ENCODE measurements at places on chromosomes 2 and 18.

- no peak for DNase-seq
Measured at GRCh38 chr2:105737980-105738657, 6.6 kb upstream of the NCK2 start.

GRCh38 chr2:21404137-21404536 is 280.4 kb downstream of the TDRD15 start:
- DNase-seq = no peak

DNA sequence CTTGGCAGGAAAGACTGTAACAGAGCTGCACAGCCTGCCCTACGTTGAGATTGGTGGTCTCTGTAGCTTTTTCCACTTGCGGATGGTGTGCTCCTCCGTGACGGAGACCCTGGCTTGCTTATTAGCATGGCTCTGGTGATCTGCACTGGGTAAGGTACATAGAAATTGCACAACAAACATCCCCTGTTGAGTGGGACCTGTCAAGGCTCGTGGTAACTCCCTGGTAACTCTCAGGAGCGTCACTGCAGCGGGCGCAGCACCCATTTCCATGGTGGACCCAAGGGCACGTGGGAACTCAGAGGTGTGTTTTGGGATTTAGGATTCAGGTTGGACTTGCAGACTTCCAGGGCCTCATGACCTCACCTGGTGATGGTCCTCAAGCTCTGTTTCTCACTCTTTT is 1.1 kb downstream of the TRAF3IP1 start:
- no peak for DNase-seq

GRCh38 chr2:238341536-238341935 is 21.2 kb downstream of the TRAF3IP1 start:
- no peak for DNase-seq

DNA sequence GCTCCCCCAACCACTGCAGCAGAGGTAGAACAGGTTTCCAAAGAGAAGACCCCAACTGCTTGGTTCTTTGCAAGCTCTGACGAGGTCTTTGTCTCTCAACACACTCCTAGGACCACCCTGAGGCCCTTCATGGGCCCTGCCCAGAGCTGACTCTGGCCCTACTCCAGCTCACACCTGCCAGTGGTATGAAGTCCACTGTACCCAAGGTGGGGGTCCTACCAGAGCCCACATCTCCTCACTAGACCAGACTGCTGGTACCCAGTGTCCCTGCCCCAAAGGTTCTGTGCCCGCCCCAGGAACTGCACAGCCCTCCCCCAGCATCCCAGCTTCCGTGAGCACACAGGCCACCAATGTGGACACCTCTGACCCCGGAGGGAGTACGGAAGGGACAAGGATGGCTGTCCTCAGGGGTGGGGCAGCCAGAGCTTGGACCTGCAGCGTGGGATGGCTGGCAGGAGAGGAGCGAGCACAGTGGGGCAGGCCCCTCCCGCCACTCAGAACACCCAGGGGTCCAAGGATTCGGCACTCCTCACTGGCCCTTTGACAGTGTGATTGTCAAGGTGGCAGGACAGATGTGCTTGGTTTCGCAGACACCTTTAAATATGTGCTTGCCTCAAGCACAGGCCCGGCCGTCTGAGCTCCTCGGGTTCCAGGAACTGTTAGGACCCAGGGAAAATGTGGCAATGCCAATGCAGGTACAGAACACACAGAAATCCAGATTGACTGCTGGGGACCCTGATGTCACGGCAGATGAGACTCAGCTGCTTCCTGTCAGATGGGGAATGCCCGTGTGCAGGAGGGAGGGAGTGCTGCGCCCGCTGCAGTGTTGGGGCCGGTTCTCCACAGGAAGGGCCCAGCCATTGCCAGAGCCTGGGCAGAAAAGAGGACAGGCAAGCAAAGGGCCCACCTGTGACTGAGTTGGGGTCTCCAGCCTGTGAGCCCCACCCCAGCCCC is 51.2 kb downstream of the MTERF4 start:
- DNase-seq = no peak

- DNase-seq = no peak
Measured at GRCh38 chr2:205130111-205130829, 552.0 kb upstream of the NRP2 start.

DNA sequence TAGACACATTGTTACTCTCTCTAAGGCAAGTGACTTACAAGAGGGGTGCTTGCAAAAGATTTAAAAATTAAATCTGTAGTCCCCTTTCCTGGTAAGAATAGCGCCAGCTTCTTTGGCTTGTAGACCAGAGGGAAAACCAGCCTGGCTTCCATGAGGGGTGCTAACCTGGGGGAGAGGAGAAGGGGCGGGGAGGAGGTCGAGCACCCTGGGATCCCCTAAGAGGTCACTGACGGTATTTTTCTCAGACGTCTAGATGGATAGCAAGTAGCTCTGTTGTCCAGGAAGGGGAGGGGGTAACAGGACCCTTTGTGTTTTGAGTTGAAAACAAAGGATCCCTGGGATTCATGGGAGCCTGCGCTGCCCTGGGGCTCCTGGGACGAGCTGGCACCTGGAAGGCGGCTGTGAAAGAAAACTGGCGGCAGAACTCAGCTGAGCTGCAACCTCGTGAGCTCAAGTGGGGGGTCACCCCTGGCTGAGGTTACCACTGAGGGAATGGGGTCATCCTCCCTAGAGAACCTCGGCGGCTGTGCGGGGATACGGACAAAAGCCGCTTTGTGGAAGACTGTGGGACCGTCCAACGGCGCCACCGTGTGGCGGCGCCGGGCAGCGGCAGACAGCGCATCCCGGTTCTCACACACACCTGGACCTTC is 37.8 kb upstream of the MRPL19 start:
- peak; percentile 41 for DNase-seq

- DNase-seq = no peak
Measured at GRCh38 chr18:45793264-45793965, 32.1 kb upstream of the SIGLEC15 start.

GRCh38 chr2:170282851-170283250 is 104.9 kb downstream of the MYO3B start:
- DNase-seq = no peak

GRCh38 chr2:187942876-187943275 is 348.8 kb upstream of the GULP1 start:
- no peak for DNase-seq

Measured in stimulated activated CD4-positive, alpha-beta T cell treated with anti-CD3 and anti-CD28 coated beads, Interleukin-4, amount 100 ng/mL, for 4 hours (primary cell).